ENCODE measurements at places on chromosomes 4 and X.
A peak's percentile ranks its signal among the peaks of the same experiment; 100 is the strongest.

DNA sequence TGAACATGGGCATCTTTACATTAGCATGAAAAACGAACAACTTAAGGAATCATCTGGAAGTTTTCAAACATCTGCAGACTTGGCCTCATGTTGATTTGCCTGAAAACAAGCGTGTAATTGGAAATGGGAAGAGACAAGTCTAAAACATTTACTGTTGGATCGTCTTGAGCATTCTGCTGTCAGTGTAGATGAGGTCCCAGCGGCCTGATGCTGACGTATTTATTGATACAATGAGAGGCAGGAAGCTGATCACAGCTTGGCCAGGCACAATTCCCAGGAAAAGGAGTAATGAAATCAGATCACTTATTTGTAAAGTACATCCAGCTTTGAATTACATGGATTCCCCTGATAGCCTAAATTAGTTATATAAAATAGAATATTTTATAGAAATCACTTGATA lies 210.6 kb downstream of the CLCN4 start:
- no peak overlapping the region for H3K4me3 ChIP-seq
- no peaks in the 10 kb centered on the region for H3K36me3 ChIP-seq
- no peaks in the 10 kb centered on the region for H3K4me1 ChIP-seq

DNA sequence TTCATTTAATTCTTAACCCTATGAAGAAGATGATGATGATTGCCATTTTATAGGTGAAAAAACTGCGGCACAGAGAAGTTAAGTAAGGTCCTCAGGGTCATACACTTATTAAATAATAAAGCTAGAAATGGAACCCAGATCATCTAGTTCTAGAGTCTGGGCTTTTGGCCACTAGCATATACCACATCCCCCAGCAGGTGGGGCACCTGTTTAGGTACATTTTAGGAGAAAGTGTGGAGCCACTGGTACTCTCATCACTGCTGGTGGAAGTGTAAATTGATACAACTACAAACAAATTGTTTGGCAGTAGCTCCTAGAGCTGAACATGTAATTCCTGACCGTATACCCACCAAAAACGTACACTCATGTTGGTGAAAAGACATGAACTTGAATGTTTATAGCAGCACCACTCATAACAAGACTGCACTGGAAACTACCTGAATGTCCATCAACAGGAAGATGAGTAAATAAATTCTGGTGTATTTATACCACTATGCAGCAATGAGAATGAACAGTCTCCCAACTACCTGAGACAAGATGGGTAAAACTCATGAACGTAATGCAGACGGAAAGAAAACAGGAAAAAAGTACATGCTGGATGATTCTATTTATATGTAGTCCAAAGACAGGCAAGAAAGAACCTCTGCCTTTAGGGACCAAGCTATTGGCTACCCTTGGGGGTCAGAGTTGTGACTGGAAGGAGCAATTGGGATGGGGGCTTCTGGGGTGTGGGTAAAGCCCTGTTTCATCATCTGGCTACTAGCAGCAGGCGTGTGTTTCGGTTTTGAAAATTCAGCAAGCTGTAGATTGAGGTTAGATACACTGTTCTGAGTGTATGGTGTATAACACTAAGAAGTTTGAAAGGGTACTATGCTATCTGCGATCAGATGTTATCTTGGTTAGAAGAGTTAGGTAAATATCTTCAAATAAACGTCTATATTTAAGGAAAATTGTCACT lies 72.3 kb upstream of the ADGRG2 start:
- no peak overlapping the region for H3K27ac ChIP-seq
- H3K36me3 ChIP-seq: no peaks in the 10 kb centered on the region
- DNase-seq: no peak
- H3K27me3 ChIP-seq: no peaks in the 10 kb centered on the region

DNA sequence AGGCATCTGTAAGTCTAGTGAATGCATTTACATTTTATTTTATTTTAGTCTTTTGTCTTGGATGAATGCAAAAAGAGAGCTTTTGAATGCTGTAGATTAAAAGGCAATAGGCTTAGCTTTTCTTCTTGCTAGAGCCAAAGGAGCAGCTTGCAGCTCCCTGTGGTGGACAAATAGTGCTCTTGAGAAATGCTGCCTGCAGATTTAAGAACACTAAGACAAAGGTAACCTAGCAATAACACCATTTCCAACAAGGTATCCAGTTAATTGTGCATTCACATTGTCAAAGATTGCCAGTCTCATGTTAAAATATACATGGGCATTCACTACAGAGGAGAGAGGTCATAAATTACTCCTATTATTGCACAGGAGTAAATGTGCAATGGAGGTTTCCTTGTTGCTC lies 859.2 kb upstream of the PRKX start:
- no peaks in the 10 kb centered on the region for H3K27me3 ChIP-seq
- H3K4me3 ChIP-seq: no peak overlapping the region
- H3K36me3 ChIP-seq: no peaks in the 10 kb centered on the region
- no peak overlapping the region for H3K27ac ChIP-seq
- no peak for DNase-seq
- H3K4me1 ChIP-seq: no peaks in the 10 kb centered on the region

GRCh38 chr4:133483600-133484246 lies 334.6 kb downstream of the PCDH10 start:
- peak; percentile 7 for DNase-seq
- H3K36me3 ChIP-seq: no peaks in the 10 kb centered on the region
- H3K4me3 ChIP-seq: no peak overlapping the region

DNA sequence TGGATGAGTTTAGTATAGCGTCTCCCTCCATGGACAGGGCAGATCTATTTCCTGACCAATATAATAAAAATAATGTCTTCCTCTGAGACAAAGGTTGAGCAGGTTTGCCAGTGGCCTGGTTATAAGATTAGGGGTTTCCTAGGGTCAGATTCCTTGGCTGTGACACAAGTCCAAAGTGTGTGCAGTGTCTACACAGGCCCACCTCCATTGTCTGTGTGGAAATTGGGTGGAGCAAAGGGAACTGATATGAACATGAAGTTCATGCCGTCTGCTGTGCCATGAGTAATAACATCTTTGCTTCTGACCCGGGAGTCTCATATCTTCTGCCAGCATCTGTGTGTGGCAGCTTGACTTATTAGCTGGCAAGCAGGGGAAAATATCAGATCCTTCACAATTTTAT lies 187.7 kb upstream of the BOD1L1 start:
- no peak overlapping the region for H3K4me3 ChIP-seq
- no peak for DNase-seq
- H3K27ac ChIP-seq: no peak overlapping the region
- no peaks in the 10 kb centered on the region for H3K36me3 ChIP-seq
- H3K4me1 ChIP-seq: no peaks in the 10 kb centered on the region
- H3K27me3 ChIP-seq: no peaks in the 10 kb centered on the region

DNA sequence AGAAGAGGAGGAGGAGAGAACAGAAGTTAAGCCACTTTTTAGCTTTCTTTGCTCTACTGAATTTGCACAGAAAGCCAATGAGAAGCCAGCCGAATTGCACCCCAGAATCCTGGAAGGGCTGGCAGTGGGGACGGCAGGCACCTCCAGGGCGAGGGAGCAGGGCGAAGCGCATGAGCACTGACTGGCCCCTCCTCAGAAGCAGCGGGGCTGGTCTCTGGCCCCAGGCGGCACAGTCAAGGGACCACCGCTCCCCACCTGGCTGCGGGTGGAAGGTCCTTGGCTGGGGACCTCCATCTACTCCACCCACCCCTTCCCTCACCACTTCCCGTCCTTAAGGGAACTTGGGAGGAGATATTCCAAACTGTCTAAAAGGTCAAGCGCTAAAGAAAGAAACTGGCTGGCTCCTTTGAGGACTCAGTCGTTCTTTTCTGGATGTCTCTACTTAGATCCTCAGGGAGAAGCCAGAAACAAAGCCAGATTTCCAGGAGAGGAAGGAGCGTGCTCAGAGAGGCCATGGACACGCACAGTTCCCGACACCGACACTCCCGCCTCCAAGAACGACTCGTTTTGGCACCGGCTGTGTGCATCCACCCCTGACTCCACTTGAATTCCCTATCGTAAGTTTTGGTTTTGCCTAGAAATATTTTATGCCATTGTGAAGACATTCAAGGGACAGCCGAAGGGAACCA lies 59.5 kb upstream of the CRMP1 start:
- no peak for DNase-seq
- H3K36me3 ChIP-seq: no peaks in the 10 kb centered on the region
- H3K4me1 ChIP-seq: peaks cover 22% of the 10 kb centered on the region
- no peak overlapping the region for H3K4me3 ChIP-seq
- H3K27ac ChIP-seq: no peak overlapping the region
- no peaks in the 10 kb centered on the region for H3K27me3 ChIP-seq

- no peak within 1 kb of the TSS for H3K4me3 ChIP-seq
- peaks cover 5% of the 10 kb centered on the region for H3K27me3 ChIP-seq
- H3K27ac ChIP-seq: no peak within 1 kb of the TSS
- H3K36me3 ChIP-seq: no peaks in the 10 kb centered on the region
- H3K4me1 ChIP-seq: peaks cover 78% of the 10 kb centered on the region
Observed at GRCh38 chr4:54228961-54229501, at the start of gene PDGFRA. Gene PDGFRA, plus strand, starts transcription at chr4:54229293. Its CDS starts 29,476 bp downstream, at chr4:54258769.

DNA sequence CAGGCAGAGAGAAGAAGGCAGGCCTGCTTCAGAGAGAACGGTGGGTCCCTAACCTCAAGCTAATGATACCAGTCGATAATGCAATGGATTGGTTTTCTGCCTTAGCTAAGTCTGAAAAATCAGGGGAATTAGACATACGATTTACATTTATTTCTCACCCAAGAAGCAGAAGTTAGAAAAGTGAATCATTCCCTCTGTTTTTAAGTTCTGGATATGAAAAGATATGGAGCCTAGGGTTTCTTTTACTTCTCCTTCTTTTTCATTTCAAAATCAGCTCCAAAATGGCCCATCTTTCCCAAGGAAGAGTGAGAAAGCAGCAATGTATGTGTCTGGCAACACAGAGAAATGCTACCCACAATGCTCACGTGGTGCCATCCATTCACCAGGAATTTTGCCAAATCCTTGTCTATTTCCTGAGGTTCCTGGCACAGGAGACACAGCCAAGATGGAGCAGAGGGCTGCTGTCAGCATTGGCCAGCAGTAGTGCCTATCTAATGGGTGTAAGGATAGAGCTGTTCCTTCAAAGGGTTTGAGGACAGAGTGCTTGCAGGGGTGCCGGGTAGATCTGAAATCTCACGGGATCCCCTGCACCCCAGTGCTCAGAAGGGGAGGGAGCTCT lies 231.5 kb downstream of the MAML3 start:
- no peaks in the 10 kb centered on the region for H3K36me3 ChIP-seq
- H3K4me1 ChIP-seq: peaks cover 59% of the 10 kb centered on the region
- H3K27ac ChIP-seq: no peak overlapping the region

- no peaks in the 10 kb centered on the region for H3K27me3 ChIP-seq
- H3K4me3 ChIP-seq: no peak overlapping the region
- DNase-seq: no peak
- no peaks in the 10 kb centered on the region for H3K36me3 ChIP-seq
- no peaks in the 10 kb centered on the region for H3K4me1 ChIP-seq
Observed at GRCh38 chrX:112071132-112071531, 11.4 kb downstream of the TRPC5 start.

GRCh38 chr4:153419029-153419428 lies 47.1 kb upstream of the TMEM131L start:
- no peaks in the 10 kb centered on the region for H3K36me3 ChIP-seq
- DNase-seq: no peak
- no peaks in the 10 kb centered on the region for H3K27me3 ChIP-seq
- H3K27ac ChIP-seq: no peak overlapping the region
- no peaks in the 10 kb centered on the region for H3K4me1 ChIP-seq

DNA sequence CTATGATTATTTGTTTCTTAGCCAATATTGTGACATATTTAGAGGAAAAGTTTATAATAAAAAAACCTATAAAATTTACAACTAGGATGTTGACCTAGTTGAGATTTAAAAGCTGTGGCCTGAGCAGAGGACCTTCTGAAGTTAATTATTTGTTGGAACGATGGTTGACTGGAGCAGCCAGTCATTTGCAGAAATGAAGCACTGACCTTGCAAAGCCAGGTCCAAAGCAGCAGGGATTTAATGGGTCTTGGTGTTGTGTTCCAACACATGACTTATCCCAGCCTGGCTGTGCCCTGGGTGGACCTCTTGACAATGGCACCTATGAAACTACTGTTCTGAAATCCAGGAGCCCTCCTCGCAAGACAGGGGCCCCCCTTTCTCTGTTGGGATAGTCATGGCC lies 235.2 kb downstream of the FRAS1 start:
- H3K4me3 ChIP-seq: no peak overlapping the region
- H3K4me1 ChIP-seq: no peaks in the 10 kb centered on the region
- H3K27ac ChIP-seq: no peak overlapping the region
- no peak for DNase-seq
- no peaks in the 10 kb centered on the region for H3K36me3 ChIP-seq

GRCh38 chrX:27599928-27600327 lies 9.8 kb downstream of the DCAF8L2 start:
- H3K36me3 ChIP-seq: no peaks in the 10 kb centered on the region
- no peak overlapping the region for H3K4me3 ChIP-seq
- no peak for DNase-seq
- no peak overlapping the region for H3K27ac ChIP-seq
- no peaks in the 10 kb centered on the region for H3K27me3 ChIP-seq

DNA sequence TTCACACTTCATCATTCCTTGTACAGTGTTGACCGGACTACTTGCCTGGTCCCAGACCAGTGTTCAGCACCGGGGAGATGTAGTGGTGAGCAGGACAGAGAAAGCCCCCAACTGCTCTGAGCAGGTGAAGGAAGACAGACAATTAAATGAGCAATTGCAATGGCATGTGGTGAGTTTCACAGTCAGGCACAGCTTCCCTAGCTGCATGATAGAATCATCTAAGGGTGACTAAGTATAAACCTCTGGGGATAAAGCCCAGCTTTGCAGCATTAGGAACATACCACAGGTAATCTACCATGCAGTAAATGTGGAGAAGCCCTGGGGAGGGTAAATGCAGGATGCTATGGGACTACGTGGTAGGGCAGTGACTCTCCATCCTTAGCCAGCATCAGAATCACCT lies 47.8 kb downstream of the TMA16 start:
- H3K27ac ChIP-seq: no peak overlapping the region
- H3K4me3 ChIP-seq: no peak overlapping the region
- no peaks in the 10 kb centered on the region for H3K4me1 ChIP-seq
- H3K27me3 ChIP-seq: no peaks in the 10 kb centered on the region
- DNase-seq: no peak
- H3K36me3 ChIP-seq: no peaks in the 10 kb centered on the region

GRCh38 chr4:121255986-121256750 lies 92.0 kb upstream of the TNIP3 start:
- H3K36me3 ChIP-seq: no peaks in the 10 kb centered on the region
- H3K27me3 ChIP-seq: no peaks in the 10 kb centered on the region
- no peaks in the 10 kb centered on the region for H3K4me1 ChIP-seq
- DNase-seq: peak; percentile 12

DNA sequence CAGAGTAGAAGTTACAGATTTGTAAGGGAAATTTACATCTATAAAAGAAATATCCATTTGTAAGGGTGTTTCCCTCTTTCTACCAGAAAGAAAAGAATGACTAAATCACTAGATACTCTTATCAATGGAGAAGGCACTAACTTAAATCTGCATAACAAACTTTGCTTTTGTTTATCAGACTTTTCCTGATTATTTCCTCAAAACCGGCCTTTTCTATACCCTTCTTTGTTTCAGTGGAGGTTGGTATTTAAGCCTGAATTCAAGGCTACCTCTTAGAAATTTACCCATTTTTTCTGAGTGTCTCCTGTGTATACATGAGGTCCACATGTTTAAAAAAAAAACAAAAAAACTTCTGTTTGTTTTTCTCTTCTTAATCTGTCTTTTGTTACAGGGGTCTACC lies 80.4 kb upstream of the GRPR start:
- no peaks in the 10 kb centered on the region for H3K27me3 ChIP-seq
- no peak overlapping the region for H3K4me3 ChIP-seq
- no peaks in the 10 kb centered on the region for H3K36me3 ChIP-seq
- no peaks in the 10 kb centered on the region for H3K4me1 ChIP-seq

GRCh38 chrX:130184857-130185256 lies 13.1 kb downstream of the RAB33A start:
- DNase-seq: no peak

Data from body of pancreas (tissue), 4 donors.